CD4-positive, alpha-beta T cell treated with Interferon alpha-2 for 1 hour (primary cell): ENCODE measurements at places on chromosomes 11 and 22.

GRCh38 chr11:124536520-124536919, 6.9 kb downstream of the OR8B12 start:
- no peak for DNase-seq

DNA sequence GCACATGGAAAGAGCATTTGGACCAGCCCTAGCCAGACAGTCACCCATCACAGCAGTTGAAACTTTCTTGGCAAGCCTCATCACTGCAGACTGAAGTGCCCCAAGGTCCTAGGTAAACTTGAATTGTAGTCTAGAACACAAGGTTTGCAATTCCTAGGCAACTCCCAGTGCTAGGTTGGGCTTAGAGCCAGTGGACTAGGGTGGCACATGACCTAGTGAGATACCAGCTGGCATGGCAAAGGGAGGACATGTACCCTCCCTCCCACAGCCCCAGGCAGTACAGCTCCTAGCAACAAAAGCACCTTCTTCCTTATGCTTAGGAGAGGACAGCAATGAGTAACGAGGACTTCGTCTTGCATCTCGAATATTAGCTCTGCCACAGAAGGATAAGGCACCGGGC, 889.5 kb downstream of the JRKL start:
- DNase-seq: no peak

GRCh38 chr11:115710426-115710825, 206.2 kb upstream of the CADM1 start:
- DNase-seq: no peak

GRCh38 chr11:29962243-29962642, 54.6 kb downstream of the KCNA4 start:
- DNase-seq: no peak

GRCh38 chr22:21665047-21665851, 563 bp upstream of the PPIL2 start:
- no peak for DNase-seq

- DNase-seq: no peak
Observed at GRCh38 chr11:1928891-1929541, 9.5 kb downstream of the TNNT3 start.

DNA sequence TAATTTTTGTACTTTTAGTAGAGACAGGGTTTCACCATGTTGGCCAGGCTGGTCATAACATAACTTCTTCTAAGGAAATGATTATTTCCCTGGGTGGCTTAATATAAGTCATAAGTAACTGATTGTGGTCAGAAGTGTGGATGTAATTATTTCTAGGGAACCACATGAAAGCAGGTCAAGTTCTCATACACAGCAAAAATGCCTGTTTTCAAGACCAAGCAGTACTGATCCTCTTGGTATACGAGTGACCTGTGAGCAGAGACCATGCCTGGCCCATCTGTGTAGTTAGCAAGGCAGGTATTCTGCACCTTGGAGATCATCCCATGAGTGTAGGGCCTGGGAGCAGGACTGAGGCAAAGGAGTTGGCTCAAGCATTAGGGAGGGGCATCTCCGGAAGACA, 32.5 kb upstream of the NUCB2 start:
- no peak for DNase-seq

GRCh38 chr11:123798079-123798478, 8.1 kb downstream of the OR6M1 start:
- no peak for DNase-seq

DNA sequence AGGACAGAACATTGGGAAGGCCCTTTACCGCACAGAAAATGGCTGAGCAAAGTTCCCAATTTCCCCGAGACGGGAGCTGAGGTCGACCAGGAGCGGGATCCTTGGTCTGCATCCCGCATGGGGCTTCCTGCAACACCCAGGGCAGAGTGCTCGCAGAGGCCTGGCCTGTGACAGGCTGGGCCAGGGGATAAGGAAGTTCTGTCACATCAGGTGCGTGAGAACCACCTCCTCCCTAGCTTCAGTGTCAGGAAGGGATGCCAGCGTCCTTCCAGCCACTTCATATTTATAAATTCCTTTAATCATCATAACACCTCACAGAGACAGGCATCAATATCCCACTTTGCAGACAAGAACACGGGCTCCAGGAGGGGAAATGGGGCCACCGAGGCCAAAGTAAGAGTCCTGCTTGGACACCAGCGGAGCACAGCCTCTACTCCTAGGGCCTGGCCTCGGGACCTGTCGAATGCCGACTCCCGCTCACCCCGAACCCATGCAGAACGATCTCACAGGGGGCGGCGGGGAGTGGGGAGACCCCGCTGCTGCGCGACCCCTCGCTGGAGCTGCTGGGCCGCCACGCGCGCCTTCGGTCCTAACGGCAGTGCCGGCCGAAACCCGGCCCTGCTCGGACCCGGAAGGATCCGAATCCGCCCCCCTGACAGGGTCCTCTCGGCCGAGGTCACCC, 532 bp downstream of the BET1L start:
- DNase-seq: peak; percentile 19

GRCh38 chr22:24969560-24970301, 17.2 kb downstream of the KIAA1671 start:
- no peak for DNase-seq

DNA sequence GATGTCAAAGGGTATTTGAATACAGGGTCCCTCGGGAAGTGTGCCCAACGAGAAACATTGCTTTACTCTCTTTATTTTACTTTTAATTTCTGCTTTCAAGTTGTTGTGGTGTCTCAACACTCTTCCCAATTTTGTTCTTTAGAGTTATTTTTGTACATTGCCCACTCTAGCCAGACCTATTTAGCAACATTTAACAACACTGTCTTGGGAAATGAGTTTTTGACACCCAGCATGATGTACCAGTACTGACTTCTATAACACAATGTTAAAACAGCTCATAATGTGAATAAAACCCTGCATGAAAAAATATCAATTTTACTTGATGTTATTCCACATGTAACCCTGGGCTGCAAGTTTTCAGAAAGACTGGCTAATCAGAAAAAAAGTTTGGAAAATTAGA, 350.2 kb upstream of the PITPNB start:
- no peak for DNase-seq

DNA sequence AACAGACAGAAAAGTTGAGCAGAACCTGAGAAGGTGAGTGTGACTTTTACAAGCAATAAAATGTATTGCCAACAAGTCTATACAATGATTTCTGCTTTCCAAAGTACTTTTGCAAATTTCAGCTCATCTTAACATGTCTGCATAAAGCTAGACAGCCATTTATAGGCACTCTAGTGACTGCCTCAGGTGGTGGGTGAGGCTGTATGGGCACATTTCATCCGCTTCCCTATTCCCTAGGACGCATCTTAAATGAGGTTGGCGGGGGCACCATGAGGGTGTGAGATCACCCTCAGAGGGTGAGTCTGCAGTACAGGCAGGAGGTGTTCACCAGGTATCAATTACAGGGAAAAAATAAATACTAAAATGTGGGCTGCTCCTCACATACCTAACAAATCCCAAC, 110.1 kb downstream of the ETS1 start:
- no peak for DNase-seq

- peak; percentile 46 for DNase-seq
Observed at GRCh38 chr22:42202669-42203068, 67.8 kb downstream of the TCF20 start.

- DNase-seq: no peak
Observed at GRCh38 chr22:31954535-31955523, 10.5 kb downstream of the YWHAH start.

- no peak for DNase-seq
Observed at GRCh38 chr11:44637487-44637886, 72.0 kb downstream of the CD82 start.

GRCh38 chr11:60872124-60872960, 5.0 kb downstream of the ZP1 start:
- DNase-seq: no peak

DNA sequence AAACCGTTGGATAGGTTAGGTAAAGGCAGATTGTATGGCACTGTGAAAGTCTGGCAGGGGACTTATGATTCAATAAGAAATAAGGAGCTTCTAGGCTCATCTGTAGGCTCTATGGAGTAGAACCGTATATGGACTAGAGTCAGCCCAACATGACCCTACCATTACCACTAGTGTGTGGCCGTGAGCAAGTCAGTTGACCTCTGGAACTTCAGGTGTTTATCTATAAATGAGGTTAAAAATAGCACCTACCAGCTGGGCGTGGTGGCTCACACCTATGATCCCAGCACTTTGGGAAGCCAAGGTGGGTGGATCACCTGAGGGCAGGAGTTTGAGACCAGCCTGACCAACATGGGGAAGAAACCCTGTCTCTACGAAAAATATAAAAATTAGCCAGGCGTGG, 4.4 kb downstream of the HINFP start:
- DNase-seq: no peak

DNA sequence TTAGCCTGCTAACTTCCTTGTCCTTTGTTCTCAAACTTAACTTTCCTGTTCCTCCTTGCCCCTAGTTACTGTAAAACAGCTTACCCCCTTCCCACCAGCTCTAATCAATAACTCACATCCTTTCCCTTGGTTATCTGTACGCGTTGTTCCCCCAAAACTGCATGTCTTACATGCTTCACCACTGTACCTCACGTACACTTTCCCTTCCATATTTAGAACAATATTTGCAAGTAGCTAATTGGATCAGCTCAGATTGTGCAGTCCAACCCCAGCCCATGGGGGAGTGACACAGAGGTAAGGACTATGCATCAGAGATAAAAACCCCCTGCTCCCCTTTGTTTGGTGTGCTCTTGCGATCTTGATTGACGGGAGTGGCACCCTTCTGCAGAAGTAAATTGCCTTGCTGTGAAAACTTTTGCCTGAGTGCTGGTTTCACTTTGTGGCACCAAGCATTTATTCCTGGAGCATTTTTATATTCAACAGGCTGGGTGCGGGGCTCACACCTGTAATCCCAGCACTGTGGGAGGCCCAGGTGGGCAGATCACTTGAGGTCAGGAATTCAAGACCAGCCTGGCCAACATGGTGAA, 30.9 kb downstream of the MIF start:
- no peak for DNase-seq

DNA sequence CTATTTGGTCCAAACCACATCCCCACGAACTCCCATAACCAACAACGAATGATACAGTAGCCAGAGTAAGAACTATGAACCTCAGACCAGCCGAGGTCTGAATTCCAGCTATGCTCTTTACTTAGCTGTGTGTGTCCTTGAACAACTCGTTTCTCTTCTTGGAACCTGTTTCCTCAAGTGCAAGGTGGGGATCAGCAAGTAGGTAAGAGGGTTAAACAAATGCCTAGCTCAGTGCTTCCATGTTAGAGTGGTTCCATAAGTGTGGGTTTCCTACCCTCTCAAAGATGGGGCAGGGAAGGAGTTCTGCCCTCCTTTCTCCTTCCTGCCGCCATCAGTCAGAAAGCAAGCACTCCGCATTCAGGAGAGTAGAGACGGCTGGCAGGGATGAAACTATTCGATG, 283.4 kb upstream of the SYN3 start:
- no peak for DNase-seq

GRCh38 chr22:17167486-17167885, 8.4 kb upstream of the HDHD5 start:
- DNase-seq: no peak
